ENCODE measurements at places on chromosomes 3 and 15. TPM values are rescaled to one million over a fixed set of nuclear protein-coding genes. Genes with fewer than 3 reads are reported as not detected.

Gene SI
- total RNA-seq, result not detected

Gene FBXW12
- total RNA-seq, result not detected

Gene THAP10
- 3.3 TPM for total RNA-seq

Gene HOMER2
- 28.6 TPM for total RNA-seq

Gene ASB14
- total RNA-seq, result 0.20 TPM

Gene STRA6
- total RNA-seq, result not detected

Gene GNAT1
- not detected for total RNA-seq

Gene IL17RE
- 0.66 TPM for total RNA-seq

GRCh38 chr15:67124911-67125588 is 59.6 kb downstream of the SMAD3 start:
- DNase-seq, result no peak

Gene MESP2
- not detected for total RNA-seq

GRCh38 chr15:90051874-90052273 is 50.4 kb downstream of the IDH2 start:
- no peak for DNase-seq

DNA sequence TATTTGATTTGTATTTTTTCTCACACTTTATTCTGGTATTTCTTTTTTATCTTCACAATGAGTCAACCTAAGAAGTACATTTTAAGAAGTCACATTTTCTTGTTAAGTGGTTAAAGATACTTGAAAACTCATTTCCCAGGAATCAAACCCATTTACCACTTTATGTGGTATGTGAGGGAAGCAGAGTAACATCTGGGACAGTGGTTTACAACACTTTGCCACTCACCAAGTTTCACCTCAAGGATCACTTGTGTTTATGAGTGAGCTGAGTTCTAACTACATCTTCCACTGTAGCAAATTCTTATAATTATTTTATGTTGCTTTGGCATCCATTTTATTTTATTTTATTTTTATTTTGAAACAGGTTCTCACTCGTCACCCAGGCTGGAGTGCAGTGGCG is 53.8 kb downstream of the IGSF11 start:
- no peak for DNase-seq

DNA sequence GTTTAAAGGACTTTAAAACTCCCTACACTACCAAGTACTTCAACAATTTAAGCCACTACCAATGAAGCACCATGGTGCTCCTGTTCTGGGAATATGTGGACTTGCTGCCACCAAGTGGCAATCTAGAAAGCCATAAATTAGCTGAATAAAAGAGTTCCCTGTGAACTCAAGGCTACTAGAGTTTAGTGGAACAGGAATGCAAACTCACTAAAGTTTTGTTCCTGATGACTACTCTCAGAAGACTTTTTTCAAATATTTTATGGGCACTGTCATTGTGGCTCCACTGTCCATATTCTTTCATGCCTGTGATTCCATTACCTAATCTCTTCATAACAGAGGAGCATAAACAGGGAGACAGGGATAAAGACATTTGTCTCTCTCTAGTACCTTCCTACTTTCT is 63.9 kb downstream of the TMCC1 start:
- peak; percentile 85 for DNase-seq

DNA sequence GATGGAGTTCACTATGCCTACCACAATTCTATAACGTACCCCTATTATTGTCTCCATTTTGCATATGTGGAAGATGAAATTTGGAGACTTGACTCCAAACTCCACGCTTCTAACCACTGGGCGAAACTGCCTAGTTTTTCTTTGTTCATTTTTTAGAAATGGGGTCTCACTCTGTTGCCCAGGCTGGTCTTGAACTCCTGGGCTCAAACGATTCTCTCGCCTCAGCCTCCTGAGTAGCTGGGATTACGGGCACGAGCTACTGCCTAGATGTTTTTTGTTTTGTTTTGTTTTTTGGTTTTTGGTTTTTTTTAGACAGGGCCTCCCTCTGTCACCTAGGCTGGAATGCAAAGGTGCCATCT is 584 bp upstream of the RPL32 start:
- DNase-seq, result no peak

Gene SAMMSON
- 0.43 TPM for total RNA-seq

Gene CCDC33
- not detected for total RNA-seq

DNA sequence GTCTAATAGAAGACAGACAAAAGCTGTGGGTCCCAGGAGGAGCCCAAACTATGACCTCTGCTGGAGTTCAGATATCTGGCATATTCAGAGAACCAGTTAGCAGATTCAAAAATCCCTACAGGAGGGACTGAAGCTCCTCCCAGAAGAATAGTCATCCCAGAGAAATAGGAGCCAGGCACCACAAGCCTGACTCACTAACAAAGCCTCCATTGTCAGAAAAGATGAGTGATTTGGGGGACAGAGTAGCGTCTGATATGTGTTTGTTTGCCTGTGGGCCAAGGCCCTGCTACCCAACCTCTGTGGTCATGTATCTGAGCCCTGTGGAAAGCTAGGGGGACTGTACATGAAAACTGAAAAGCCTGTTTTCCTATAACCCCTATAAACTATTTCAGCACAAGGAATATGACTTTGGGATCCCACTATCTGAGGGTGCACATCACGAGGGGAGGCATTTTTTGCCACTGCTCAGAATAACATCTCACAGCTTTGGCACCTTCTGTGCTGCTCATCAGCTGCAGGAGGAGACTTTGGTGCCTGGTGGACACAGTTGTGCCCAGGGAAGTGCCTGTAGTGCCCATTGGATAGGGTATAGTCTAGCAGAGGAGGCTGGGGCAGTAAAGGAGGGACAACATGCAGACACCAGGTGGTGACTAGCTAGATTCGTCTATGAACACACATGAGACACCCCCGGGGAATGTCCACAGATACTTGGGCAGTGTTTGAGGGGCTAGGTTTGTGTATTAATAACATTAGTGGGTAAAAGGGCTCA is 9.7 kb upstream of the LARP6 start:
- DNase-seq, result peak; percentile 99

Gene PLD1
- 7.5 TPM for total RNA-seq

- DNase-seq, result peak; percentile 48
These were observed 394.5 kb upstream of the RARB start for GRCh38 chr3:25033407-25034029.

Gene SOX2
- total RNA-seq, result not detected

Gene FBN1
- 18.5 TPM for total RNA-seq

- no peak for DNase-seq
These were observed 65.6 kb upstream of the PRICKLE2 start for GRCh38 chr3:64290864-64291263.

- DNase-seq, result no peak
These were observed 18.2 kb upstream of the SHC4 start for GRCh38 chr15:48981941-48982340.

DNA sequence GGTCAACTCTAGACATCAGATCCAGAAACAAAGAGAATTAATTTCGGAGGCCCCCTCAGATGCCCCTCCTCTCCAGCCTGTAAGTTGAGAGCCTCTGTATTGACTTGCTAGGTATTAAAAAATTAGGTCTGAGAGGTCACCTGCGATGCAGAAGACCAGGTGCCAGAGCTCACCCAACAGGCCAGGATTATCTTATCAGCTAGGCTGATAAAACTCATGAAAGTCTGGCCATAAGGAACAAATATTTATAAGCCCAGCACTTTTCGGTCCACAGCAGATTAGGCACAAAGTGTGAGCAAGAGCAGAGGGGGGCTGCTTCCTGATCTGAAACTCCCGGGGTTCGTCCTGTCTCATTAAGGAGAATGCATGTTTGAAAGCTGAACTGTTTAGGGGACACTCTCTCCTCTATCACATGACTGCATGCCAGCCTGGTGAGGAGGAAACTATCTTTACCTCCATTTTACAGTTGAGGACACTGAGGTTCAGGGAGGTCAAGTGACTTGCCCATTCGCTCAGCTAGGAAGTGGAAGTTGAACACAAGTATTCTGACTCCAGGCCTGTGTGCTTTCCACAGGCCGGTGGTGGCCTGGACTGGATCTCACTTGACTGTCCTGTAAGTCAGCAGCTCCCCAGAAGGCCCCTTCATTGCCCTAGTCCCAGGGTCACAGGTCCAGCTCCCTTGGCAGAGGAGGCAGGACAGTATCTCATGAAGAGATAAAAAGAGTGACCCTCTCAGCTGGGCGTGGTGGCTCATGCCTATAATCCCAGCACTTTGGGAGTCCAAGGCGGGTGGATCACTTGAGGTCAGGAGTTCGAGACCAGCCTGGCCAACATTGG is 39.6 kb upstream of the MAGEF1 start:
- no peak for DNase-seq

GRCh38 chr3:176932433-176932832 is 264.8 kb downstream of the TBL1XR1 start:
- DNase-seq, result no peak

DNA sequence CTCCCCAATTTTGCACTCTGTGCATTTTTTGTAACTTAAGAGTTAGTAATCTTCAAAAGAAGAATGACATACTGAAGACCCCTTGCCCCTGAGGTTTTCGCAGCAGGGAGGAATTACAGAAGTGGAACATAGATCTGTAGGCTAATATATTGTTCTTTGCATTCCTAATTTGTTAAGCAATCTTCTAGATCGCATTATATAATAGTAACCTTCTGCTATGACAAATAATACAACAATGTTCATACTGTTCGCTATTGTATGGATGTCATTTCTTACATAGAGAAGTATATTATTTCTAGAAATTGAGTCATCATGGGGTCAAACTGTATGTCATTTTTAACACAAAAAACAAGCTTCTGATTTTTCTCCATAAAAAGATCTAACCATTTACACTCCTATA is 95.8 kb upstream of the TGFBR2 start:
- DNase-seq, result no peak

GRCh38 chr3:120907659-120908029 is 361 bp upstream of the STXBP5L start:
- DNase-seq, result no peak

GRCh38 chr3:9930804-9931418 is 2.7 kb upstream of the CRELD1 start:
- DNase-seq, result no peak

Gene POPDC2
- total RNA-seq, result 0.39 TPM

GRCh38 chr15:77083381-77084160 is 12.7 kb upstream of the TSPAN3 start:
- no peak for DNase-seq

GRCh38 chr3:72048873-72049272 is 263.9 kb upstream of the PROK2 start:
- no peak for DNase-seq

- DNase-seq, result no peak
These were observed 523 bp downstream of the HDAC11 start for GRCh38 chr3:13480340-13481318.

DNA sequence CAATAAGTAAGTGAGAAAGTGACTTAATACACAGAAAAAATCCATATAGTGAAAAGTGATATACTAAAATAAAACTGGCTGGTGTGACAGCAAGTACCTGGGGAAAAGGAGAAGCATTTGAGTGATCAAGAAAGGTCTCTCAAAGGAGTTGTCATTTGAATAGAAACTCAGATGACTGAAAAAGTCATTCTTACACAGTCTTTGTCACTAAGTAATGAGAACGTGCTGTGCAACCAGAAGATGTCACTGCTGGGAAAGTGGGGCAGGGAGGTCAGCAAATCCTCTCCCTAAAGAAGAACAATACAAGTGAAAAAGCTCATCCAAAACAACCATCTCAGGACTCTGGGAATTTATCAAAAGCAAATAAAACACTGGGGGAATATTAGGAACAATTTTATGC is 317.5 kb upstream of the TRIM42 start:
- DNase-seq, result no peak

GRCh38 chr3:126930936-126931600 is 51.8 kb upstream of the PLXNA1 start:
- DNase-seq, result no peak

DNA sequence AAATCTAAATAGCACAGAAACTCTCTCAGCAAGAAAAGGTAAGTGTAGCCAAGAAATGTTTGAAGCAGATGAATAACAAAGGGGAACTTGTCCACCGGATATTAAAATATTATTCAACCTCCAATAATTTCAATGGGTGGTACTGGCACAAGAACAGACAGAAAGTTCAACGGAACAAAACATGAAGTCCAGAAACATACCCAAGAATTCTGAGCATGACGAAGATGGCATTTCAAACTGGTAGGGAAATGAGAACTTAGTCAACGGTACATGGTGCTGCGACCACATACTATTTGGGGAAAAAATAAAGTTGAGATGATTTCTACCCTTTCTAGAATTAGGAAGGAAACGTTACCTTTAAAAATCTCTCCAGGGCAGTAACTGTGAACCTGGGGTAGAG is 5.5 kb downstream of the CHSY1 start:
- DNase-seq, result no peak

DNA sequence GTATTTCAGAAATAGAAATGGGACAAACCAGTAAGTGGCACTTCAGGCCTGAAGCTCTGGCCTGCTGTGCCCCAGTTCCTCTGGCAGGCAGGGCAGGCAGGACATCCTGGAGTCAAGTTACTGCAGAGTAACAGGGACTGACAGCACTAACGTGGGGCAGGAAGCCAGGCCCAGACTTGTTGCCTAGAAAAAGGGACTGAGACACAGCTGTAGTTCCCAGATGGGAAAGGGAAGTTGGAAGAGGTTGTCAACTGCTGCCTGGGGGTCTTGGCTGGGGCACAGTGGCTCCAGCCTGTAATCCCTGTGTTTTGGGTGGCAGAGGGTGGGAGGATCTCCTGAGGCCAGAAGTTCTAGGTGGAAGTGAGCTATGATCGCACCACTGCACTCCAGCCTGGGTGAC is 171.9 kb downstream of the FMN1 start:
- DNase-seq, result peak; percentile 78

GRCh38 chr3:50128001-50128400 is 27.1 kb upstream of the SEMA3F start:
- no peak for DNase-seq

DNA sequence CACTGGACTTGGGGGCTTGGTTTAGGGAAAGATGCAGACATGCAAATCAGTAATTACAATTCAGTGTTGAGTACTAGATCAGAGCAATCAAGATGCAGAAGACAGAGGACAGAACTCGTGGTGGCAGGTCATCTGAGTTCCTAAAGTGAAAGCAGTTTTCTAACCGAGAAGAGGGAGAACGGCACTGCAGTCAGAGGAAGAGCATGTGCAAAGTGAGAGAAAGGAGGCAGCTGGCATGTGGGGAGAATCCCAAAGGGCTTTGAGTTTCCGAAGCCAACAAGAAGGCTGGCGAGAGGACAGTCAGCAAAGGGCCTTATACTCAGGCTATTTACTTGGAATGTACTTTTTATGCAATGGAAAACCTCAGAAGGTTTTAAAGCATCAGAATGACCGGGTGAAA is 87.0 kb downstream of the ANP32A start:
- no peak for DNase-seq

GRCh38 chr3:147705651-147706051 is 296.5 kb downstream of the ZIC1 start:
- DNase-seq, result no peak

DNA sequence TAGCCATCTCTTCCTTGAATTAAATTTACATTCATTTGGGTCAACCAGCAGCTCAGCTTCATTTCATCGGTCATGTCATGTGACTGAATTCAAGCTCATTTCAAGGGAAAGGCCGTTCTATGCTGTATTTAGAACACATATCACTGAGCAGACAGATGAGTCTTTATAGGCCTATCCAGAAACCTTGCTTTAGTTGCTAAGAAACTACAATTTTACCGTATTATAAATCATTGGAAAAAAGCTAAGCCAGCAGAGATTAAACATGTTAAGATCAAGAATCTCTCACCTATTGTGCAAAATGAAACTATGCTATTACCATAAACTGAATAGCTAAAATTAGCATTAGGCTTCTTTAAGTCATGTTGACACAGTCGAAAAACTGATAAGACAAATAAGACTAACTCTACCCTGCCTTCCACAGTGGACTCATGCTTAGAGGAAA is 2.2 kb downstream of the NPTN start:
- DNase-seq, result no peak
